Daoy (cell line): ENCODE measurements at places on chromosomes 16 and 17.

DNA sequence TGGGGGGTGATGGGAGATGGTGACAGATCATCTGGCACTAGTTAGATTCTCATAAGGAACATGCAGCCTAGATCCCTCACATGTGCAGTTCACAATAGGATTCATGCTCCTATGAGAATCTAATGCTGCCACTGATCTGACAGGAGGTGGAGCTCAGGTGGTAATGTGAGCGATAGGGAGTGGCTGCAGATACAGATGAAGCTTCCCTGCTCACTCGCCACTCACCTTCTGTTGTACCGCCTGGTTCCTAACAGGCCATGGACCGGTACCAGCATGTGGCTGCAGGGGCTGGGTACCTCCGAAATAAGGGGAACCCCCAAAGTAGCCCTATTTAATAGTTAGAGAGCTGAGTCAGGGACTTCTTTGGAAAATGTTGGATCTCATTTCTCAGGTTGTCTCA lies 60.4 kb downstream of the GPRC5B start:
- DNase-seq, result no peak

GRCh38 chr17:75346906-75347305 lies 57.7 kb upstream of the SLC25A19 start:
- peak; percentile 69 for DNase-seq

- no peak for DNase-seq
Observed at GRCh38 chr16:72969812-72970211, 78.1 kb downstream of the ZFHX3 start.

DNA sequence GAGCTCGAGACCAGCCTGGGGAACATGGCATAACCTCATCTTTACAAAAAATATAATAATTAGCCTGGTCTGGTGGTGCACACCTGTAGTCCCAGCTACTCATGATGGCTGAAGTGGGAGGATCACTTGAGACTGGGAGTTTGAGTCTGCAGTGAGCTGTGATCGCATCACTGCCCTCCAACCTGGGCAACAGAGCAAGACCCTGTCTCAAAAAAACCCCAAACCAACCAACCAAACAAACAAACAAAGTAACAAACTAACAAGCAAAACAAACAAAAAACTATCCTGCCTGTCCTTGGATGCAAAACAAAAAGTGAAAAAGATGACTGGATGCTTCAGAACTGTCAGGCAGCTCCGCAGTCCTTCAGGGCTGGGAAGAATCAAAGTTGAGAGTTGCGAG lies 5.7 kb upstream of the NGFR start:
- DNase-seq, result no peak

DNA sequence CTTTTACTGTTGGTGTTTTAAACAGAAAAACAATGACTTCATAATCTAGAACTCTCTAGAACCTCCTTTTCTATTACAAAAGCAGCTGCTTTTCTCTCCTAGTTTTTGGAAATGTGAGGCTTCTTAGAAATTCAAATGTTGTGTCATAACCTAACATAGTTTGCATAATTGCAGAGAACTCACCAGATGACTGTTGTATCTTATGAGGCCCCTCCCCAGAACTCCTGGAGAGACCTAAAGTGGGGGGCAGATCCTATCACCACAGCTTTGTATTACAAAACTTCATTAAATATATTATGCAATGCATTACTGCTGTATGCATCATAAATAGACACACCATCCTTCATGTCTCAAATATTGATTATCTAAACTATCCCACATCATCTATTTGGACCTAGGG lies 538.7 kb upstream of the HSBP1 start:
- DNase-seq, result no peak

GRCh38 chr17:10022416-10022815 lies 117.3 kb upstream of the RCVRN start:
- peak; percentile 76 for DNase-seq

DNA sequence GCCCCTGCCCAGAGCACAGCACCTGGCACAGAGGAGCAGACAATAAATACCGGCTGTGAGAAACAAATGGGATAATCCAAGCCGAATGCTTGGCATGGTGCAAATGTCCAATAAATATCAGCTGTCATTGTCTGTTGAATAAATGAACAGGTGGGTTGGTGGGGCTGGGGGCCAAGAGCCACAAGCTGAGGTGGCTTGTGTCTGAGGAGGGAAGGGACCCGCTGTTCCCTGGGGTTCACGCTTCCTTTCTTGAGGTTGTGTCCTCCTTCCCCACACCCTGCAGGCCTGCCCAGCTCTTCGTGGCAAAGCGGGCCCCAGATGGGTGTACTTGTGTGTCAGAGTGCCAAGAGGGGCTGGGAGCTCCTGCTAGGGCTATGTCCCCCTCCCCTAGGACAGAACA lies 38.6 kb downstream of the ARHGAP27 start:
- no peak for DNase-seq

DNA sequence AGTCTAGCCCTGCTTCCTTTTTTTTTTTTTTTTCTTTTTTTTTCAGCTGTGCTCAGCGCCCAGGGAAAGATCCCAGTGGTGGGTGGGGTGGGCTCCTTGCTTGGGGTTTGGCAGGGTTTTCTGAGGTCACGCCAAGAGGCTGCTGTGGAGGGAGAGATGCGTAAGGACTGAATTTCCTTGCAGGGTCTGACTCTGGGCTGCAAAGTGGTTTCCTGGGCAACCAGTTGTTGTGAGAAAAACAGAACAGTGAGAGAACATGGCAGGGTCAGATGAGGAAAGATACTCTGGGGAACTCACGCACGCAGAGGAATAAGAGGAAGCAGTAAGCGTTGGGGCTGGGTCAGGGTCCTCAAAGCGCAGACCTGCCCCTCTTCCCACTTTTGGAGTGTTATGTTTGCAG lies 119.5 kb downstream of the IRF8 start:
- no peak for DNase-seq

GRCh38 chr17:35082073-35082657 lies 18.7 kb upstream of the RFFL start:
- DNase-seq, result peak; percentile 87

- no peak for DNase-seq
Observed at GRCh38 chr16:78405040-78405439, 305.6 kb downstream of the WWOX start.

DNA sequence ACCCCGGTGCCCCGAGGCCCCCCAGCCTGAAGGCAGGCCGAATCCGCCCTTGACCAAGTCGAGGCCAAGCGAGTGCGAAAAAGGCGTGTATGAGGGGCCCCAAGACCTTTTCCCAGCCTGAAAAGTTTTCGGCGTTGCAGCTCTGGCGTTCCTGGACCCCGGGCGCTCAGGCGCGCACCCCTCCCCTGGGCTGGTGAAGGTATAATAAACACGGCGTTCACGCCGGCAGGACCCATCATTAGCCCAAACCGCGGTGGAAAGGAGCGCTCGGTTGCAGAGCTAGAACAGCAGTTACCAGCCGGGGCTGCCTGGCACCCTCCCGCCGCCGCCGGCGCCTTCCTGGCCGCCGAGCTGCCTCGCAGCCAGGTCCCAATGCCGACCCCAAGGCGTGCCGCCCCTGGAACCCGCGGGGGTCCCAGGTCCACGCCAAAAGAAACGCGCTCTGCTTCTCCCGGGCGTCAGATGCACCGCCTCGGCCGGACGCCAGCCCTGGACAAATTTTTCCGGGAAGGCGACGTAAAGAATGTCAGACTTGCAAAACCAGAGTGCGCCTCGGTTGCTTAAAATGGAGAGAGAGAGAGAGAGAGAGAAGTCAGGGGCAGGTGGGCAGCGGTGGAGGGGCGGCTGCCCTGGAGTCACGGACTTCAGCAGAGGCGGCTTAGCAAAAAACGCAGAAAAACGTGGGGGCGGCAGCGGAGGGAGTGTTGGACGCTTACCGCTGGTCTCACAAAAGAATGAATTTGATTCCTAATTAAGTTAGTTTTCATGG lies 11.5 kb upstream of the FOXF1 start:
- DNase-seq, result no peak

- no peak for DNase-seq
Observed at GRCh38 chr17:79086609-79087427, 12.2 kb downstream of the ENGASE start.

DNA sequence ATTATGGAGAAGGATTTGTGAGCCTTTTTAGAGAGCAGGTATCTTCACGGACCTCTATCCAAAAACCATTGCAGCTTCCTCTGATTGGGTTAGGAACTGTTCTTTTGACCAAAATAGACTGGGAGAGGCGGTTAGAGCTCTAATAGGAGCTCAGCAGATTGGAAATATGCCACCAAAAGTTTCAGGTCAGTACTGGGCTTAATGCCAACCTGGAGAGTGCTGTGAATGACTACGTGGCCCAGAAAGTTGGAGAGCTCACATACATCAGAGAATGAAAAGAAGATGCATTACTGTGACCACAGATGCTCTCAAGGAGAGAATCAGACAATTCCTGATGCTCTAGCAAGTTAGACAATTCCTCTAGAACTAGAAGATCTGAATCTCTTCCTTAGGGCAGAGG lies 86.5 kb downstream of the ABCA8 start:
- DNase-seq, result no peak

DNA sequence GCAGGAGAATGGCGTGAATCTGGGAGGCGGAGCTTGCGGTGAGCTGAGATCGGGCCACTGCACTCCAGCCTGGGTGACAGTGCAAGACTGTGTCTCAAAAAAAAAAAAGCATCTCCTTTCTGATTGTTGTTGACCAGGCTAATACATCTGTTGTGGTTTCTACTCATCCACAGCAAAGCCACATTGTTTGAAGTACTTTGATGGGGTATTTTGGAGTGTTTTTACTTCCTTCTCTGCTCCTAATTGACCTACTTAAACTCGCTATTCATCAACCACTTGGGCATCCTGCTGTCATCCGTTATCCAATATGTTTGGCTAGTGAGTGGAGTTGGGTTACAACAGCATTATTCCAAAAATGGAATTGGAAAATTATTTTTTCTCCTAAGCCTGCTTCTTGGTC lies 3.5 kb upstream of the CDC27 start:
- peak; percentile 76 for DNase-seq

- DNase-seq, result no peak
Observed at GRCh38 chr17:73196500-73196899, 3.6 kb downstream of the COG1 start.

DNA sequence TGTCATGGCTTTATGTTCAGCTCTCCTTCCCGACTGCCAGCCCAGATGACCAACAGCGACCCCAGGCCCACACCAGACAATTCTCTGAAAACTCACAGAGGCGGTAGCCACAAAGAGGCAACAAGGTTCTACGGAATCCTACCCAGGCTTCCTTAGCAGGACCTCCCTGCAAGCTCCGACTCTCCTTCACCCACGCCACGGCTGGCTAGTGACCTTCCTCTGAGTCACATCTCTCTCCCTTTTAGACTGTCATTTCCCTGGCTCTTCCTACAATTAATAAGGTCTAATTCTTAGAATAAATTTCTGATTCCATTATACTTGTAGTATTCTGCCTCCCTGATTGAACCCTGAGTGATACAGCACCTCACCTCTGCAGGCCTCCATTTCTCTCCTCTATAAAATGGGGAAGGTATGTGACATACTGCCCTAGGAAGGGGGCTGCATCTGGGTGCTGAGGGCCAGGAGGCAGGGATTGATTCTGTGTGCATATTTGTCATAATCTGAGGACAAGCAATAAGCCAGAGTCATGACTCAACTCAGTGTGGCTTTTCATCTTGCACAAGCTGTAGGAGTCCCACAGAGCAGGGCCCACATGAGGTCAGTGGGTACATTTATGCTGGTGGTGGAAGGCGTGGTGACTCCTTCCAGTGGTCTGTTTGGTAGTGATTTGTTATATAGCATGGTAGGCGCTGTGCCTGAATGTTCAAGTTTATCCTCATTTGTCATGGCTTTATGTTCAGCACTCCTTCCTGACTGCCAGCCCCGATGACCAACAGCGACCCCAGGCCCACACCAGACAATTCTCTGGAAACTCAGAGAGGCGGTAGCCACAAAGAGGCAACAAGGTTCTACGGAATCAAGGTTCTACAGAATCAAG lies 46.2 kb downstream of the SMPD3 start:
- peak; percentile 42 for DNase-seq

DNA sequence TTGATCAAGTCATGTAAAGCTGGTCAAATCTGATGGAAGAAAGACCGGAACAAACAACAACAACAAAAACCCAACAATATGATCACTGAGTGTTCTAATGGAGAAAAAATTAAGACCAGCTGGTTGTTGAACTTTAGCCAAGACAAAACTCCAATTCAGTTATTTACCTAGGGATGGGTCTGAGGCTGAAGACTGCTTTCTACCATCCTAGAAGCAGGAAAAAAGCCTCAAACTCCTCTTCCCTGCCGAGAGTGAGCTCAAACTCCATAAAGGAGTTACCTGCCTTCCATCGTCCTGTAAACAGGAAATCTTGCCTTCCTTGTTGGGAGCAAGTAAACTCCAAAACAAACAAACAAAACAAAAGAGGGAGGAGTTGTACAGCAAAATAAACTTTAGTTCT lies 23.1 kb upstream of the TMEM98 start:
- DNase-seq, result no peak

GRCh38 chr16:72469932-72470331 lies 298.0 kb upstream of the PMFBP1 start:
- DNase-seq, result no peak

- DNase-seq, result no peak
Observed at GRCh38 chr17:62307196-62307595, 73.2 kb upstream of the EFCAB3 start.

- DNase-seq, result no peak
Observed at GRCh38 chr16:27246439-27246838, 22.1 kb downstream of the NSMCE1 start.

- no peak for DNase-seq
Observed at GRCh38 chr17:13784434-13785095, 182.8 kb upstream of the HS3ST3A1 start.

GRCh38 chr16:81227785-81228184 lies 10.7 kb upstream of the BCO1 start:
- DNase-seq, result no peak

- no peak for DNase-seq
Observed at GRCh38 chr17:41651625-41652460, 27.5 kb upstream of the KRT17 start.
